Brain pericyte (primary cell): ENCODE measurements at places on chromosomes 4 and X.

GRCh38 chr4:77538144-77538543, 67.5 kb upstream of the CXCL13 start:
- no peak for DNase-seq

DNA sequence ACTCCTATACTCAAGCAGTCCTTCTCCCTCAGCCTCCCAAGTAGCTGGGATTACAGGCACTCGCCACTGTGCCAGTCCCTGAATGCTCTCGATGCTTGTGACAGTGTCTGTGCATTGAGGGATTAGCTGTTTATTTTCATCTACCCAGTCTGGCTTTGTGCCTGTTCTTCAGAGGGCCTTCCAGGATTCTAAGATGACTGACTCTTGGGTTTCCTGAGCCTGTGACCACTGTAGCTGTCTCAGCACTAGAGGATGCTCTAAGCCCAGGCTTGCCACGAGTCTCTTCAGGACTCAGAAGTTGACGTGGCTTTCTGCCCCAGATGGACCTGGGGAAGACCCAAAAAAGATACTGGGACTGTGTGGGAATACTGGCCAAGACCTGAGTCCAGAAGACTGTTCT, 201.4 kb downstream of the ARHGAP10 start:
- no peak for DNase-seq

DNA sequence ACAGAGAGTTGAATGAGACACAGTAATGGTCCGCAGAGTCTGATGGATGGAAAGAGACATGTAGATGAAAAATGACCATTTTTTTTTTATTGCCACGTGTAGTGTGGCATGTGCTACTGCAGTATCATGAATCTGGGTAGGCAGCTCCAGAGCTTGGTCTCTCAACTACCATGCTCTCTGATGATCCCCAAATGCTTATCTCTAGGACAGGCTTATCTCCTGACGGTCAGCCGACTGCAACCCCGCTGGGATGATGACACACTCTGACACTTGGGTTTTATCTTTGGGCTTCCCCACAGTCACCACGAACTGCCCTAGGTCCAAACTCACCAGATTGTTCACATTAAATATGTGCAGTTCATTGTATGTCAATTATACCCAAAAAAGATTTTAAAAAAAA, 239.7 kb downstream of the QDPR start:
- DNase-seq: no peak

DNA sequence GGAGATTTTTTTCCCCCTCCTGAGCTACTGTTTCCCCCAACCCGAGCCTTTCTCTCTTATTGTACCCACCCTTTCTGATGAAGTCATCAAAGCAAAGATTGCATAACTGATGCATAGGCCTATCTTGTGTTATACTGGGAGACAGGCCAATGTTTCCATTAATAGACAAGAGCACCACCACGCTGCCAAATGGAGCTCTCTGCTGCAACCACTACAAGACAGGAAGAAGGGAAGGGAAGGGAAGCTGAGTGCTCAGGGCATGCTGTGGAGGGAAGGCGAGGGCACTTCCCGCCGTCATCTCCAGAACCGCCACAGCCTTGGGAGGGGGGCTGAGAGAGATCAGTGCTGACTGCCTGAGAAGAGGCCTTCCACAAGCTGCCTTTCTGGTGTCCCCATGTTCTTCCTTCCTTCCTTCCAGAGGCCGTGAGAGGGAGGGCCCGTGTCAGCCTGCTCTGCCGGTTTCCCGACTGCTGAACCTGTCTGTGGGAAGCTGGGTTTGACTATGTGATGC, 75.0 kb downstream of the MGST2 start:
- peak; percentile 71 for DNase-seq

DNA sequence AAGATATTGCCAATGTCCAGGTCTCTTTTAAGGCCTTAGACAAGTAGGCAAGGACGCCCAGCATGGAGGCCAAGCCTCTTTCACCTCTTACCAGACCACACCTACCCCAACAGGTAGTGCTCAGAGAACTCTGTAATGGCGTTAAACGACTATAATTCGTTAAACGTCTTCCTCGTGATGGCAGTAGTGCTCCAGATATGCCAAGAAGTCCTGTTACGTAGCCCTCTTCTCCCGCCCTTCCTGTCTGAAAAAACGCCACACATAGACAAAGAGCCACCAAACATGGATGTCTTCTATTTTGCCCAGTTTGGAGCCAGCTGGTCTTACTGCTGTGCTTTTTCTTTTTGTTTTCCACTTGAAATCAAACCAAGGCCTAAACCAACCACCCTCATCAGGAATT, 190.7 kb downstream of the OR13H1 start:
- no peak for DNase-seq

GRCh38 chrX:24167719-24168472, 18.4 kb downstream of the ZFX start:
- DNase-seq: no peak
